Kasumi-1 (cell line): ENCODE measurements at places on chromosomes 5 and 9.

DNA sequence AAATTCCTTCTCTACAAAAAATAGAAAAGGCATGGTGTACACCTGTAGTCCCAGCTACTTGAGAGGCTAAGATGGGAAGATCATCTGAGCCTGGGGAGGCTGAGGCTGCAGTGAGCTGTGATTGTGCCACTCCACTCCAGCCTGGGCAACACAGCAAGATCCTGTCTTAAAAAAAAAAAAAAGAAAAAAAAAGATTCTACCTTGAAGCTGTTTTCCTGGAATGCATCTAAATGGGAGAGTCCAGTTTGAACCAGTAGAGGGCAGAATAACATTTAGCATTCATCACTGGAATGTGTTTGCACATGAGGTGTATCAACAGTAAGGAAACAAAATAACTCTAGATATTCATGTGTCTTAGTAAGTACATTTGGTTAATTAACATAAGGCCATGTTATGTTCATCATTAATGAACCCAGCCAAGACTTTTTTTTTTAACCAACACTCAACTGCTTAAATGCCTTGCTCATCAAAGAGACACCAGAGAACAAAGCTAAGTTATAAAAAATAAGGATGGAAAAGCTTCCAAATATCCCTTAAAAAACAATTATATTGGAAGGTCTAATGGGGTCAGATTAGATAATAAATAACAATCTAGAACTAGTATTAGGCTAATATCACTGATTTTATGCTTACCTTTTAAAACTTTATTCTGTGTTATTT is 16.1 kb downstream of the IFNE start:
- peak; percentile 6 for DNase-seq

GRCh38 chr5:128264564-128265360 is 181.2 kb downstream of the SLC12A2 start:
- DNase-seq: no peak

- no peak for DNase-seq
These were observed 136.3 kb upstream of the SHB start for GRCh38 chr9:38205279-38205678.

DNA sequence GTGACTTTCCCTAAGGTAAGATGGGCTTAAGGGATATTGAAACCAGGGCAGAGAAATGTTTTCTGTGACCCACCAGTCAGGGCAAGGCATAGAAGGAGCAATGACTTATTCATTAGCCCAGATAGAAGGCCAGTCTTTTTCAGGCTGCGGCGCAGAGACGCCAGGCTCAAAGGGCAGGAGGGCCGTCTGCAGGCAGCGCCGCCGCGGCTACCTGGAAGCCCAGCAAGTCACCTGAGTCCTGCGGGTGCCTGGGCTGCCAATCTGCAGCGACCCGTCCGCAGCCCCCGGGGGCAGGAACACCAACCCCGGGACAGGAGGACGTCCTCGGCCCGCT is 322 bp upstream of the SH3GL2 start:
- no peak for DNase-seq

- no peak for DNase-seq
These were observed 38.4 kb downstream of the LHFPL2 start for GRCh38 chr5:78610163-78610583.

DNA sequence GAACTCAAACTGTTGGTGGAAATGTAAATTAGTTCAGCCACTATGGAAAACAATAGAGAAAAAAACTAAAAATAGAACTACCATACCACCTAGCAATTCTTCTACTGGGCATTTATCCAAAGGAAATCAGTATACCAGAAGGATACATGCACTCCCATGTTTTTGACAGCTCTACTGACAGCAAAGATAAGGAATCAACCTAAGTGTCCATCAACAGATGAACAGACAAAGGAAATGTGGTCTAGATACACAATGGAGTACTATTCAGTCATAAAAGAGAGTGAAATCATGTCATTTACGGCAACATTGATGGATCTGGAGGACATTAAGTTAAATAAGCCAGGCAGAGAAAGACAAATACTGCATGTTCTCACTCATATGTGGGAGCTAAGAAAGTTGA is 21.8 kb upstream of the C9orf40 start:
- no peak for DNase-seq

DNA sequence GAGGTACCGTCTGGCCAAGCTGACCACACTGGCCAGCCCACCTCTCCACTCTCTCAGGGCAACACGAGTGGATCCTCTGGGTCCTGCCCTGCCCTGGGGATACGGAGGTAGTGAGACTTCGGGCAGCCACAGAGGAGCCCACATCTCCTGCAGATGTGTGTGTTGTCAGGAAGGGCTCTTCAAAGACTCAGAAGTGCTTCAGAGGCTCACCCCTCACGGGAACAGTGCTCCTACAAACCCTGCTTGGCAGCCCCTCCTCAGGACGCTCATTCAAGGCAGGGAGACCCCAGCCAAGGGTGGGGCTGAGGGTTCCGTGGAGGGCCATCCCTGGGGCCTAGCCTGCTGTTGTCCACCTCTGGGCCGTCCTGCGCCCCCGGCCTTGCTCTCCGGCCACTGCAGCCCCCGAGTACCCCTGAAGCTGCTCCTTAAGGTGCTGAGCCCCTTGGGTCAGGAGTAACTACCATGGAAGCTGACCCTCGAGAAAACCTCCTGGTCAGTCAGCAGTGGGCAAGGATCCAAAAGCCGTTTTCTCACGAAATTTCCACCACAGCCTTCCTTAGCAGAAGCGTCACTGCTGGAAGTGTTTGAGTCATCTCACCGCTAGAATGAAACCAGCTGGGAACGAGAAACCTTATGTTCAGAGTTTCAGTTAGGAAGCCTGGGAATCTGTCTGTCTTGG is 23.2 kb upstream of the LRRC14B start:
- no peak for DNase-seq

- peak; percentile 58 for DNase-seq
These were observed 187.8 kb downstream of the NXNL2 start for GRCh38 chr9:88722753-88723152.

- DNase-seq: no peak
These were observed 51.4 kb upstream of the EPB41L4B start for GRCh38 chr9:109372246-109372645.

DNA sequence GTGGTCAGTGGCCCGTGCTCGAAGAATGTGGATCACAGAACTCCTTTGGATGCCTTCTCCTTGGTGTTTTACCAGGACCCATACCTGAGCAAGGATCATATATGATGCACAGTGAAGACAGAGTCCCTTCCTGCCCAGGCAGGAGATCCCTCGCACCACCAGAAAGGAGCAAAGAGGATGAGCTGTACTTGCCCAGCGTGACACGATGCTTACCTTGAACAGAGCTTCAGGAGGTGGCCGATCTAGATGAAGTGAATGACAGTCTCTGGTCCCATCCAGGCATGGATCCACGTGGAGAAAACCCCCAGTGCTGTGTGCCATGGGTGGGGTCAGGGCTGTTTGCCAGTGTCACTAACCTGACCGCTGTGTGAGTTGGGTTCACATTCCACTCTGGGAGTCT is 455.4 kb downstream of the GADD45G start:
- DNase-seq: no peak

DNA sequence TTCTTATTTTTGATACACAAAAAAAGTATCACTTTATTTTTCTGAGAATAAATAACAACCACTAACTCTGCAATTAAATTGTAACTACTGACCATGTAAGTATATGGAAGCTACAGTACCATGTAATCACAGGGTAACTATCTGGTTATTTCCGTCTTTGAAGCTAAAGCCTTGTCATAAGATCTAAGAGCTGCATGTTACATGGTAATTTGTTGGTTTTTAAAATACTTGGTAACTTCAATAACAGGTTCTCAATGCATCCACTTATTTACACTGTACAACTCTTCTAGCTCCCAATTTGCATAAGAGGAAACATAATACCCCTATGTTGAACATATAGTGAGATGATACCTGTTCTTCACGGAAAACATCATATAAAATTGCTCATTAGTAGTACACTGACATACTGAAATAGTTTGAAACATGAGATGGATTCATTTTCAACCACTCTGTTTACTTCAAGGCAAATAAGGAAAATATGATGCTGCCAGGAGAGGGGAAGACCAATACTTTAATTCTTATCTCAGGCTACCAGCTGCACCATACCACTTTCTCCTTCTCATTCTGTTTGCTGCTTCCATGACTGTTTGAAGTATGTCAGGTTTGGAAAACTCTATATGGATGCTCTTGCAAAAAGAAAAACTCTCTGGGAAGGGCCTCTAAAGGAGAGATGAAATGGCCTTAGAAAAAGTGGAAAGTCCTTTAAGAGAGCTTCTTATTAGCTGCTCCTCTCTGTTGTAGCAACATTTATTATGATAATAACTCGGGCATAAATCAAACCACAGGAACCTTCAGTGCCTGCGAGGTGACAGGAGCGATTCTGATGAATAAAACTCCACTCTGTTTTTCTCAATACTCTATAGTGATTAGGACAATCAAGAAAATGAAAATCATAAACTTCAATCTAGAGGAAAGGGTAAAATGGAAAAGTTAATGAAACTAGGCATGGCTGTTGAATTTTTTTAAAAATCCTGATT is 150.2 kb downstream of the KIAA0825 start:
- DNase-seq: no peak

GRCh38 chr9:8172000-8172399 is 372.4 kb upstream of the DMAC1 start:
- DNase-seq: no peak

DNA sequence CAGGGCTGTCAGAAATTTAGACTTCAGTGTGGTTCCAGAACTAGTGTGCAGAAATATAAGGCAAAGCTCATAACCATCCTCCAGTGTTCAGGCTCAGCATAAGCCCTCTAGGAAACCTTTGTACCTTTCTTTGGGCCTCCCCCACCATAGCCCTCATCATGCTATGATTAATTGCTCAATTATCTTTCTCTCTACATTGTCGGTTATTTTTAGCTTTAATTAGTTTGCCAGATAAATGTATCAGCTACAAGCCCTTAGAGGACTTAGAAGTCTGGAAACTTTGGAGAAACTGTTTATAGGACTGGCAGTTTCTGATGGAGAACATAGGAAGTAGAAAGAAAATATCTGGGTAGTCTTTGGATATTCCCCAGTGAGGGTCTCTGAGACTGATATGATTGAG is 43.5 kb upstream of the TNC start:
- DNase-seq: no peak

DNA sequence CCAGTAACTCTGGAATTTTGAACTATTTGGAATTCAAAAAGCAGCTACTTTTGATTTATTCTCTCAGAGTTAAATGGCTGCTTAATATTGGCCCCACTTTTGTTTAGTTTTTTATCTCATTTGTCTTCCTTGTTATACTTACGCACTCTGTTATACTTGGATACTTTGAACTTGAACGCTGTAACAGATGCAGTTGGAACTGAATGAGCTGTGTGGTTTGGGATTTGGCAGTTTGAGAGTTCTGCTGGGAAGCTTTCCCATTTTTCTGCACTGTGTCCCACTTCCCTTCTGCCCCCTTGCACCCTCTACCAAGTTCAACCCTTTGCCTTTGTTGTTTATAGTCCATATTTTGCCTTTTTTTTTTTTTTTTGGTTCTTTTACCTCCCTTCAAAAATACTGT is 3.8 kb downstream of the RHOBTB3 start:
- no peak for DNase-seq

DNA sequence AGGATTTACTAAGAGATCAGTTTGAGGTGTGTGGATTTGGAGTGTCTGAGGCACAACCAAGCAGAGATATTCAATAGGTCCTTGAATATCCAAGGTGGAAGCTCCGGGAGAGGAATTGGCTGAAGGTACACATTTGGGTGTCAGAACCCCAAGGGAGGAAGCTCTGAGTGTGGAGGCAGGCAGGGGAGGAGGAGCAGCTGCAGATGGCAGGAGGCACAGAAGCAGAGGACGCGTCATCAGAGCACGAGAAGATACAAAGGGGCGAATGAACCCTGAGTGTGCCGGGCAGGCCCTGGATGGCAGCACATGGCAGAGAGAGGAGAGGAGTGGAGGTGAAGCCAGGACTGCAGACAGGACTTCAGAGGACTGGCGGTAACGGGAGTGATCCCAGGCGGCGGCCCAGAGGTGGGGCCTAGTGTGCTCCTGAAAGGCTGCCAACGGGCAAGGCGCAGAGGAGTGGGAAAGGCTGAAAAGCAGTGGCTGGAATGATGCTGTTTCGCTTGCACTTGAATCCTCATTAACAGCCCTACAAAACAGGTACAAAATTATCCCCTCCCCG is 179.8 kb downstream of the FANCC start:
- DNase-seq: no peak

- no peak for DNase-seq
These were observed 6.4 kb upstream of the AGPAT2 start for GRCh38 chr9:136693490-136694162.

DNA sequence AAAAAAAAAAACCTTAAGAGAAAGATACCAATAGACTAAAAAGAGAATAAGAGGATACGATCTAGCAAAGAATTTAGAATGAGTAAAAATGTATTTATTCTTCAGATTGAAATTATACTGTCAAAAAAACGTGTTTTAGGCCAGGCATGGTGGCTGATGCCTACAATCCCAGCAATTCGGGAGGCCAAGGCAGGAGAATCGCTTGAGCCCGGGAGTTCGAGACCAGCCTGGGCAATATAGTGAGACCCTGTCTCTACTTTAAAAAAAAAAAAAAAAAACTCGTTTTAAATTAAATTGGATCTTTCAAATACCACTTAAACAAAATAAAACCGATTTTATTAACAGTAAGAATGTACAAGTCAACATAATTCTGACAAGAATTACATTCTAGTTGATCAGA is 41.8 kb downstream of the FBXL17 start:
- DNase-seq: no peak

DNA sequence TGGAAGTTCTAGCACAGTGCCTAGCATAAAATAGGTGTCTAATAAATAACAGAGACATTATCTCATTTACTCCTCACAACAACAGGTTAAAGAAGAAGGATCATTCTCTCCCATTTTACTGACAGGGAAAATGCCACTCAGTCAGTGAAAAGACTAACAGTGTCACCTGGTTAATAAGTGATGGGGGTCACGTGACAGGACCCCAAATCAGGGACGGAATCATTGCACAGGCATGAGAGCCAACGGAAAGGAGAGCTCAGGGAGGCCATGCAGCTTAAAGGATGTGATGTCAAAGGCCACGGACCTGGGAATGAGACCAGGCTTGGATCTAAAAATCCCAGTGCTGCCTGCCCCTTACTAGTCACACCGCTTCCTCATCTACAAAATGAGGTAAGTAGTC is 101.2 kb downstream of the BNC2 start:
- DNase-seq: no peak

DNA sequence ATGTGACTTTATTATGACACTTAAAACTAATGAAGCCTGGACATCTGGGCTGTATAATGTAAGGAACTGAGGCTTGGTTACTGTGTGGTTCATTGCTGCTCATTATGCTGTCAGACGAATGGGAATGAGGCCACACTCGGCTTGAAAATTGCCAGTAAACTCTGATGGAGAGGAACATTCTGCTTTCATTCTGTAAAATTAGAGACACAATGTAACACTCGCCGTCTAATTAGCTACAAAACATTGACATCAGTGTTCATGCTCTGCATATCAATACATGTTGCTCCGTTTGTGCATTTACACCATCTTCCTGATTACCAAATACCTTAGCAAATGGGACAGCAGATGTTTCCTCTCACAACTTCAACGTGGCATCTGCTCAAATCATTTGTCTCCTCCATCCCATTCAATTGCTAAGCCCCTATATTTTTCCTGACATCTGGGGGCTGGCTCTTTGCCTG is 133.0 kb downstream of the SLC28A3 start:
- peak; percentile 81 for DNase-seq

- DNase-seq: no peak
These were observed 34.0 kb downstream of the IDNK start for GRCh38 chr9:83656952-83657351.
